Fibroblast of skin of left quadriceps (primary cell): ENCODE measurements at places on chromosomes 2 and 18.

DNA sequence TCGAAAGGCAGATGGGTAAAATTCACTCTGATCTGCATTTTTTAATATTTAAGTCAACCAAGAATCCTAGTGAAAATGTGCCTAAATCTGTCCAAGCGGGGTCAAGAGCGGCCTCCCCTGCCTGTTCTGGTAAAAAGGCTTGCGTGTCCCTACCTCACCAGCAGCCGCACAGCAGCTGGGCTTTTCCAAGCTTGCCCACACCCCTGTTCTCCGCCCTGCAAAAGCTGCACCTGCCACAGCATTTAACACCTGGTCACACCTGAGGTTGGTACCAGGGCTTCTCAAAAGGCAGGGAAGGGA is 25.8 kb upstream of the TMEM182 start:
- DNase-seq: no peak

DNA sequence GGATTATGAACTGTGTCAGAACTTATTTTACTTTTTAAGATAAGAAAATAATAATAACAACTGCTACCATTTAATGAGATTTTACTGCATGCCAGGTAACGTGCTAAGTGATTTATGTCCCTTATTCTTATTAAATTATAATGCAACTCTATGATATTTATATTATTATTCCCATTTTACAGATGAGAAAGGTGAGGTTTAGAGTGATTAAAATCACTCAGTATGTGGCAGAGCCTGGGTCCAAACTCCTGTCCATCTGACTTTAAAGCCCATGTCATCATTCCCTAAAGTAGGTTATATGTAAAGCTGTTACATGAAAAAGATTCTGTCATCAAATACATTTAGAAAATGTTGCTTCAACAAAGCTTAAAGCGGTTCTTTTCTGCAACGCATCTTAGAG is 288.8 kb upstream of the SESTD1 start:
- no peak for DNase-seq

GRCh38 chr2:95574506-95574905 is 17.3 kb upstream of the TRIM43 start:
- no peak for DNase-seq

DNA sequence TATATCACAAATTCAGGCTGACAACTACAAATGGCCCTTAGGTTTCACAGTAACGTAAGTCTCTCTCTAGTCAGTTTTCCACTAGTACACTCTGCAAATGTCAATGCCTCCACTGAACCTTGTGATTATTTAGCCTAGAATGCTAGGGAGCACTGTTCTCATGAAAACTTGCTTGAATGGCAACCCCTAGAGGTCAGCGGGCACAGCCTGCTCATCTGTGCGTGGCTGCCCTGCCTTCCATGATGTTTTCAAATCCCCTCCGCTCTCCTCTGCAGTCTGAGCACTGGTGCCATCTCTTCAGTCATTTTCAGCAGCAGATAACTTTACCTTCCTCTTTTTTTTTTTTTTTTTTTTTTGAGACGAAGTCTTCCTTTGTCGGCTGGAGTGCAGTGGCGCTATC is 84.1 kb upstream of the GULP1 start:
- DNase-seq: no peak

DNA sequence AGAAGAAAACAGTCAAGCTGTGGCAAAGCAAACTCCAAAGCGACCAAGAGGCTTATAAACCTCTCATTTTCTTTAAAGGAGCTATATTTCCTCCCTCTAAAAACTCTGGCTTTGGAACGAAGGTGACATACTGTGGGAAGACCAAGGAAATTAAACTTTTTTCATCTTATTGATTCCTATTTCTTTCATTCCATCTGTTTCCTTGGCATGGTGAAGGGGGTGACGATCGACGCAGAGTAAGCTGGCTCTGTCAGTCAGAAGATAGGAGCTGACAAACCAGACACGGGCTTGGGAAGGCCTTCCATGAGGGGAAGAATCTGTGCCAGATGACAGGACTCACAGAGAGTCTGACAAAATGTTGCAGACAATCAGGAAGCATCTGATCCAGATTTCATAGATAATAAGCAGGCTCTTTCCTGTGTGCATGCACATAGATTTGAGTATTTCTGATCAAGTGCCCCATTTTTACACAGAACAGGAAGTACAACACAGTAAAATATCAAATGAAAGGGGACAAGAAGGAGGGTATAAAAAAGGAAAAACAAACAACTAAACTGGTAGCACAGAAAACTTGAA is 261.7 kb downstream of the SATB2 start:
- DNase-seq: no peak

- no peak for DNase-seq
Observed at GRCh38 chr2:20488201-20488641, 41.3 kb downstream of the RHOB start.

DNA sequence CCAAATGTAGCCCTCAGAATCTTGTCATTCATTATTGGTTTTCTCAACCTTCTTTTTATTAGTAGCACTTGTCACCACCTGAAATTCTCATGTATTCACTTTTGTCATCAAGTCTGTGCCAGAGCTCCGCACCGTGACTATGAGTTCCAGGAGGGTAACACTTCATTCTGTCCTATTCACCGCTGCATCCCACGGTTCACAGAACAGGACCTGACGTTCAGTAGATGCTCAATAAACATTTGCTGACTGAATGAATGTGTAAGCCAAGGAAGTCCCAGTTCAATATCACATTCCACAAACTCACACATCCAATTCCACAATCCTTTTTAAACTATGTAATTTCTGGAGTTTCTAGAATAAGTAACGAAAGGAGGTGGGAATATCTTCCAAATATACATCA is 65.5 kb downstream of the MOGAT1 start:
- DNase-seq: no peak

DNA sequence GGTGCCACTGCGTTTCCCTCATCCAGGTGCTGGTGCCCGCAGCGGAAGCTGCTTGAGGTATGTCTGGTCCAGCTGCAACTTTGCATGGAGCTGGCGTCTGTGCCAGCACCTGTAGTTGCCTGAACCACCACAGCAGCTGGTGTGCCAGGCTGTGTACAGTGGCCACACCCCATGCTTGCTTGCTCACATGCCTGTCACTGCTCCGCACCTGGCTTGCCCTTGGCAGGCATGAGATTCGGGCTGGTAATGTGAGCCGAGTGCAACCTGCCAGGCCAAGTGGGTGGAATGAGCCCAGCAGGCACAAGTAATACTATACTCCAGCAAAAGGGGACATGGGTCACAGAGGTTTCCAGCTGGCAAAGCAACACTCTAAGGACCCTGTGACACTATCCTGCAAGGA is 1123.3 kb upstream of the ACVR2A start:
- DNase-seq: no peak

GRCh38 chr2:120012363-120012762 is 514 bp upstream of the EPB41L5 start:
- no peak for DNase-seq

- no peak for DNase-seq
Observed at GRCh38 chr2:54881759-54882158, 158.3 kb downstream of the EML6 start.

DNA sequence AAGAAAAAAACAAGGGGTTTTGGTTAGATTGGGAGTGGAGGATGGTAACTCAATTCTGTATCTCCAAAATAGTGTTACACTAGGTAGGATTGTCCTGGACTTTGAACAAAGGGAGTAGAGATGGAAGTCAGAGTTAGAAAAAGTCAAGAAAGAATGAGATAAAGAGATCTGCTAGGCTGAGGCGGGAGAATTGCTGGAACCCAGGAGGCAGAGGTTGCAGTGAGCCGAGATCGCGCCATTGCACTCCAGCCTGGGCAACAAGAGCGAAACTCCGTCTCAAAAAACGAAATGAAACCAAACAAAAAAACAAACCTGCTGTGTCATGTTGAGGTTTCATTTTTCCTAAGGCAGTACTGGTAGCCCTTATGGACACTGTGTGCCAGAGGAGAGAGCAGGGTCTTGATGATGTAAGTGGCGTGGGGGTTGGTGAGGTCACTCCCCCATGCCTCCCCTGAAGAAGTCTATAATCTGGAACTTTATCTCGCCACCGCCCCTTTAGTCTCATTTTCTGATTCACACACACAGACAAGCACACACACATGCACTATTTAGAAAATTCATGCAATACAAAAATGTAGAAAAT is 10.5 kb downstream of the DRC1 start:
- DNase-seq: no peak

DNA sequence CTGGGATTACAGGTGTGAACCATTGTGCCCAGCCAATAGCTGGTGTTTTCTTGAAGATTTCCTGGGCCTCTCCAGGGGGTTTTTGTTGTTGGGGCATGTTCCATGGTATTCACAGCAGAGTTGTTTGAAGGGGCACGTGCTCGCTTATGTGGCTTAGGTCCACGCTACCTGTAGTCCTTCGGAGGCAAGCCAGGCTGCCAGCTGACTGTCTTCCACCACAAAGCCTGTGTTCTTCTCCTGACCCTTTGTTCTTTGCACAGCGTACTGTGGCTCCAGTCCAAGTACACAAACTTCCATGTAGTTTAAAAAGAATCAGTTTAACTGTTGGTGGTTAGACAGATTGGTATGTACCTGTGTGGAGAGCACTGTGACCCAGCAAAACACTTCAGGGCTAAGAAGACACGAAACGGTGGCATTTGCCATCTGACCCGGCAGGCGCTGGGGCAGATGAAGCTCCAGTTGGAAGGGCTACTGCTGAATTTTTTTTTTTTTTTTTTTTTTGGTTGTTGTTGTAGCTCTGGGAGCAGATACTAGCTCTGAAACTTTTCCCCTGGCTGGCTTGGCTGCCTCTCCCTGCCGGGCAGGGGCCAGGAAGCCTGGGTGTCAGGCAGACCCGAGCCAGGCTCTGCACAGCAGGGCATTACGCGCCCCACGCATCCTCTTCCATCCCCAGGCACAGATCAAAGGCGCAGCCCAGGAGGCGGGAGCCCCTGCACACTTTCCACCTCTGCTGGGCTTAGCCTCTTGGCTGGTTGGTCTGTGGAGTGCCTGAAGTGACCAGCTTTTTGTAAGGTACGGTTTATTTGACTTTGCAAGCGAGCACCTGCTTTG is 5.7 kb downstream of the GREB1 start:
- DNase-seq: no peak

DNA sequence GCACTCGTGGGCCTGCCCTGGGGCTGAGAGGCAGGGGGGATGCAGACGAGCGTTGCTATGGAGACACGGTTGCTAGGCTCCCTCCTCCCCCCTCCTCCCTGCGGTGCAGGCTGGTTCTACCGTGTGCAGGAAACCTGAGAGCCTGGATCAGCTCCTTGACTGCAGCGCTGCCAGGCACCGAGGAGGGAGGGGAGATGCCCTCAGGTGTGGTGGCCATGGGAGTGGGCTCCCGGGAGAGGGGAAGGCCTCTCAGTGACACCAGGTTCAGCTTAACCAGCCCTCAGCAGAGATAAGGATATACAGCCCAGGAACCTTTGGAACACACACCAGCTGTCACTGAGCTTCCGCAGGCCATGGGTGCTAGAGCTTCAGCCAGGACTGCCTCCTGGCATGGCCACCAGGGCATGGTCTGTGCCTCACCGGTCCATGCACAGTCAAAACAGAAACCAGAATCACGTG is 124.4 kb upstream of the PXDN start:
- DNase-seq: no peak

DNA sequence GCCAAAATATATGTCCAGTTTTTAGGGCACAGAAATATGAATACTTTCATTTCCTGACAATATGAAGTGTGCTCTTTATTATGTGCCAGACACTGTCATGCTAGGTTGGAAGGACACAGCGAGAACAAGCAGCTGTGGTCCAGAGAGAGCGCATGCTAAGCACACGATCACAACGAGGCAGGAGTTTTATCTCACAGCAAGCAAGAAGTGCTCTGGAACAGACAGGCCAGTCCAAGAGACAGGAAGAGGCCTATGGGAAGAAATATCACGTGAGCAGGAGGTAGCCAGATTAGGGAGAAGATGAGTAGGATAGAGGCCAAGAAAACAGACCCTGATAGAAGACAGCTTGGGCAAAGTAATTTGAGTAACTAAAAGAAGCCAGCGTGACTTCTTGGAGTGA is 135.5 kb upstream of the CAB39 start:
- no peak for DNase-seq

DNA sequence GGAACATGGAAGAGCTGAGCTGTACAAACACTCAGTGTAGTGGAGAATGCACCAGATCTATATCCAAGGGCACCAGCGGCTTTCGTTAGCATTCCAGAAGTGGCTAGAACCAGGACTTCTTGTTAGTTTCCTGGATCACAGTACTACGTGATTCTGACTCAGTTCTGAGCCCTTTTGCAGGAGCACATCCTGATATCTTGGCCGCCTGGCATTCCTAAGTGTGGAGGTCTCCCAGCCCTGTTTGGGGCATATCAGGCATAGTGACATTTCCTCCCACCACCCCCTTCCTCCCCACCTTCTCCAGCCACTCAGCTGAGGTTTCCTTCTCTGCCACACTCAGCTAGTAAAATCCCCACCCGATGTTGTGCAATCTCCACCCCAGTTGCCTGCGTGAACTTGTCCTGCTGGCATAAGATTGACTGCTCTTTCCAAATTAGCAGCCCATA is 63.4 kb downstream of the BMP10 start:
- no peak for DNase-seq

- no peak for DNase-seq
Observed at GRCh38 chr18:67216846-67217245, 299.7 kb downstream of the DSEL start.

- peak; percentile 0 for DNase-seq
Observed at GRCh38 chr2:35714883-35715282, 640.7 kb upstream of the CRIM1 start.

GRCh38 chr2:113119111-113119510 is 8.3 kb upstream of the IL1RN start:
- DNase-seq: no peak

GRCh38 chr18:11655606-11655932 is 33.5 kb upstream of the GNAL start:
- no peak for DNase-seq

- DNase-seq: no peak
Observed at GRCh38 chr18:64379662-64380061, 230.8 kb upstream of the LINC00305 start.

GRCh38 chr2:203656522-203657287 is 49.7 kb upstream of the CD28 start:
- DNase-seq: no peak

GRCh38 chr18:33757037-33757436 is 179.0 kb downstream of the ASXL3 start:
- DNase-seq: peak; percentile 49

GRCh38 chr2:30631051-30631671 is 176.1 kb downstream of the CAPN13 start:
- DNase-seq: no peak

GRCh38 chr2:202400941-202401340 is 24.8 kb downstream of the BMPR2 start:
- no peak for DNase-seq

DNA sequence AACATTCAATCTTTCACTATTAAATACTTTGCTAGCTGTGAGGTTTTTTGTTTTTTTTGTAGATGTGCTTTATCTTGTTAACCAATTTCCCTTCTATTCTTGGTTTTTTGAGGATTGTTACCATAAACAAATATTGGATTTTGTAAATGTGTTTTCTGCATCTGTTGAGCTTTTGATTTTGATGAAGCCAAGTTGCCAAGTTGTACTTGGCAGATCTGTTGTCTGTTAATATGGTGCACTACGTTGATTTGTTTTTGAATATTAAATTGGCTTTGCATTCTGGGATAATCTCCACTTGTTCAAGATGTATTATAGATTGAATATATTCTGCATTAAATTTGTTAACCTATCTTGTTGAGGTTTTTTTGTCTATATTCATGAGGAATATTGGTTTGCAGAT is 114.6 kb downstream of the VWA3B start:
- DNase-seq: no peak

- DNase-seq: no peak
Observed at GRCh38 chr2:12432985-12433625, 283.6 kb upstream of the TRIB2 start.
